Activated CD4-positive, alpha-beta T cell treated with anti-CD3 and anti-CD28 coated beads, Interleukin-2, amount 50 U/mL, for 24 hours (primary cell): ENCODE measurements at places on chromosomes 2 and 18.

DNA sequence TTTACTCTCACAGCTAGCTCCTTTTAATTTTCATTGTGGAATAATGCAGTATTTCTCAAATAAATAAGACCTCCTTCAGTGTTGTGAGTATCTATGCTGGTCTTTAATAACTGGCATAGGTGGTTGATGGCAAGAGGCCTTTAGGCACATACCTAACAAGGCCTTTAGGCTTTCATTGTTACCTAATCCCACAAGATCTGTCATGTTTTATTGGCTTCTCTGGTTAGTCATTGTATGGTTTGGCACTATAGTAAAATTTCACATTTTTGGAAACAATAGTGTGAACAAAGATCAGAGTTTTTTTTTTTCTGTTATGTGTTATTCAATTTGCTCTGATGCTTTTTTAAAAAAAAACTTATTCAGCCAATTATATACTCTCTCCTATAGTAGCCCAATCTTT lies 89.8 kb upstream of the NEUROD1 start:
- DNase-seq, result no peak

GRCh38 chr2:102489646-102490045 lies 16.6 kb downstream of the SLC9A4 start:
- DNase-seq, result no peak

DNA sequence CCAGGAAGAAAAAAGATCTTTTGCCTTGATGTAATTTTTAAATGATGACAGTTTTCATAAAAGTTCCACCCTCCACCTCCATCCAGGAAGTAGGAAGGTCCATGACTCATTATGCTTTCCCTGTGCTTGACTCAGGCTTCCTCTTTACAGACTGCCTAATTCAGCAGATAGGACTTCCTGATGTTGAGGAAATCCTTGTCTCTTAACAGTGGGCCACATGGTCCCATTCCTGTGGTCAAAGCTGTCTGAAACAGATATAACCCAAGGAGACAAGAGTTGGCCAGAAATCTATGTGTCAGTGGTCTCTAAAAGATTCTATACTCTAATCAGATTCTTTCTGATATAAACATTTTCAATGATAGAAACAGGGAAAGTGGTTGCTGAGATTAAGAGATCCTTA lies 119.1 kb downstream of the BAZ2B start:
- no peak for DNase-seq

- DNase-seq, result peak; percentile 14
These were observed 425 bp downstream of the ASB3 start for GRCh38 chr2:53786352-53786704.

- no peak for DNase-seq
These were observed 27.2 kb downstream of the KDM3A start for GRCh38 chr2:86468162-86469033.

DNA sequence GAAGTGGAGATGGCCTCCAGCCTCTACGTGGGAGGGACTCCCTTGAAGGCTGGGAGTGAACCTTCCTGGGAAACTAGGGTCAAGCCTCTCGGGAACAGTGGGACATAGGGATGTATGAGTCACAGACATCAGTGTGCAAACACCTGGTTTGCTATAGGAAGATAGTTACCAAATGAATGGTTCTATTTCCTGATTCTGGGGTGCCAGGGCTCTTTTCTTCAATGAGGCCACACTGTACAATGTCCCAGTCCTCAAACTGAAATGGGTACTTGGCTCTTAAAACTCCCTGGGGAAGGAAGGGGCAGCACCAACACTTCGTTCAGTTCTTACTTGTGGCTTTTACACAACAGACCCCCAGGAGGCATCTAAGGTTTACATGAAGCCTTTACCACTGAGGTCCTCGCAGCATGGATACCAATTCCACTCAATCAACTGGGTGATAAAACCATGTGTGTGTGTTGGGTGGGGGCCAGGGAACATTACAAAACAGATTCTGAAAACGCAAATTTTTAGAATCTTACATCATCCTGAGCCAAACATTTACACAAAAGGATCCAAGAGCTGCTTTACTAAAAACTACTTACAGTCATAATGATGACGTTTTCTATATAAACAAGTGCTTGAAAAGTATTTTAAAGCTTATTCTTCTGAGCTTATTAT lies 10.4 kb downstream of the ERFE start:
- no peak for DNase-seq

GRCh38 chr2:97267411-97268074 lies 154.6 kb downstream of the ANKRD36 start:
- DNase-seq, result no peak

DNA sequence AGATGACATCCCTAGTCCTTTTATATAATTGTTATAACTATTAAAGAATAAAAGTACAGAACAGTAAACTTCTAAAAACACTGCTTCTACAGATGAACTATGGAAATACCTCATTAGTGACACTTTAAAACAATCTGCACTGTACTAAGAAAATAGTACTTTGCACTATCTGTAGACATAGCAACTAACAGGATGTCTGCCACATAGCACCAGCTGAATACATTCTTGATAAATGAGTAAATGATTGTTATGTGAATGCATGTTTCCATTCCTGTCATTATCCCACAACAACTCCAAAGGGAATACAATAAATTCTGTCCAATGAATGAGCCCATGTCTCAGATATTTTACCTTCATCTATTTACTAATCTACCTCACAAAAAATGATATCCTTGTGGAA lies 115.3 kb upstream of the SLC35G4 start:
- no peak for DNase-seq

GRCh38 chr2:136013955-136014354 lies 28.5 kb upstream of the DARS1 start:
- DNase-seq, result no peak

GRCh38 chr18:3478262-3478978 lies 28.4 kb downstream of the TGIF1 start:
- no peak for DNase-seq

DNA sequence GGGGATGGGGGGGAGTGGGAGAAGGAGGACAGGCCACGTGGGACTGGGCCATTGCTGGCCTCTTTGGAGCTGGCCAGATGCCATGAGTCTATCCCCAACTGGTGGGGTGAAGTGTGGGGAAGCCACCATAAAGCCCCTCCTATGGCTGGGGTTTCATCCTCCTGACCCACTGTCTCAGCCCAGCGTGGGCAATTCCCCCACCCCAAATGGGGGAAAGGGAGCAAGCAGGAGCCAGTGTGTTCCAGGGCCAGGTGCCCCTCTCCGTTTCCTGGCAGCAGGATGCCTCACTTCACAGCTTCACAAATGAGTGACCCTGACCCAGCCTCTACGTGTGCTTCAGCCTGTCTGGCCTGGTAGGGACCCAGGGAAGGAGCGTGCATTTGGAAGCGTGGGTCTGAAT lies 474.7 kb upstream of the HS6ST1 start:
- no peak for DNase-seq

- no peak for DNase-seq
These were observed 115.4 kb upstream of the CDC42EP3 start for GRCh38 chr2:37786854-37787253.

- DNase-seq, result no peak
These were observed 97.4 kb upstream of the LHCGR start for GRCh38 chr2:48852938-48853337.

- DNase-seq, result no peak
These were observed 207.0 kb upstream of the FANCL start for GRCh38 chr2:58448065-58448507.

DNA sequence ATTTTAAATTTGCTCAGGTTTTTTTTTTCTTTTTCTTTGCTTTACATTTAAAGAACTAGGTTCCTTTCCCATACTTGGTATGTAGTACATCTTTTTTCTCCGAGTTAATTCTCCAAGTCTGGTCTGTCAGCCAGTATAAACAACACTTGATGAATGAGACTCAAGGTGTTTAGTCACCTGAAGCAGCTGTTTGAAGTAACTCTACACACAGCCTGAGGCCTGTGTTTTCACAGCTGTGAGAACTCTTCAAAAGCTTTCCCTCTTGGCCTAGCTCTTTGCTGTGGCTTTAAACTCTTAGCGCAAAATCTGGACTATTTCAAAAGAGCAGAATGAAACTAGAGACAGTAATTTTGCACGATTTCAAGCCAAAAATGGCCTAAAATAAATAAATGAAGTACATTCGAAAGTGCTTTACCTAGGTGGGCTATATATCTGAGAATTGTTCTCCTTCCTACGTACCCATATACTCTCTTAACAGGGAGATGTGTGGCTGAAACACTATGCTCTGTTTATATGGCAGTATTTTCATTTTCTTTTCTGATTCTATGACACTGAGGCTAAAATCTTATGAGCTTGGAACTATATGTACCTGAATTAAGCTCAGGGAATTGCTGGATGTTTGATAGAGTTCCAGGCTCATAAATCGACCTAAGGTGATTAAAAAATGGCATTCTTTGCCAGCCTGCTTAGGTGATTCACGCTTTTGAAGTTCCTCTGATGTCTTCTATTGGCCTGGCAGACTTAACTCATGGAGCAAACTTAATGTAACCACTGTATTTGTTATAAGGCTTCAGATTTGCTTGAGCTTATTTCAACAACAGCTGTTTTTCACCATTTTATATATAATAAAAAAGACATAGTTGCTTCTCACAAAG lies 1044.1 kb upstream of the ZEB2 start:
- no peak for DNase-seq

- no peak for DNase-seq
These were observed 95.3 kb upstream of the FAM136A start for GRCh38 chr2:70397186-70397585.

- DNase-seq, result no peak
These were observed 160.1 kb upstream of the LRP1B start for GRCh38 chr2:142290931-142291330.

DNA sequence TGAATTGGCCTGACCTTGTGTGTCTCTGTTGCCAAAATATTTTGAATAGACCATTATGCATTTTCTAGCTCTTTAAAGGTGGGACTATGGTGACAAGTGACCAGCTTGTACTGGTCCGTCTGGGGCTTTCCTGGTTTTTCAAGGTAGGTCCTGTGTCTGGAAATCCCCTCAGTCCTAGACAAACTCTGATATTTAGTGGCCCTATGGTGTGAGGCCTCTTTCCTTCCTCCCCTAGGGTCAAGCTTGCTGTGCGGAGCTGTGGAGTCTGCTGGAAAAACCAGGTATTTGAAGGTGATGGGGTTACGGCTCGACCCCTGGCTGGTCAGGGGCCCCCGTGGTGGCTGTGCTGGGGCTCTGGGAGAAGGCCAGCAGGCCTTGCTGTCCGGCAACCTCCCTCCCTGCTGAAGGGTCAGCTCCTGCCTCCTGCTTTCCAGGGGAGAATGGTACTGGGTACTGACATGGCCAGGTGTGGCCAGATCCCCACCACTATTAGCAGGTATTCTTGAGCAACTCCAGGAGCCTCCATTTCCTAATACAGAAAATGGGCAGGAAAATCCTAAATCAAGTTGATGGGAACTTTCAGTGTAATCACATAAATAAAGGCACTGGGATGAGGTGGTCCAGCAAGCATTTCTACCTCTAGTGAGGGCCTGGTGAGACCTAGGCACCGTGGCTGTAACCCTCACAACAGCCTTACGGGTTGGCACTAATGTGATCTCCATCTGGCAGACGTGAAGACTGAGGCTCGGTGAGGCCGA lies 86.2 kb upstream of the HS6ST1 start:
- DNase-seq, result no peak

DNA sequence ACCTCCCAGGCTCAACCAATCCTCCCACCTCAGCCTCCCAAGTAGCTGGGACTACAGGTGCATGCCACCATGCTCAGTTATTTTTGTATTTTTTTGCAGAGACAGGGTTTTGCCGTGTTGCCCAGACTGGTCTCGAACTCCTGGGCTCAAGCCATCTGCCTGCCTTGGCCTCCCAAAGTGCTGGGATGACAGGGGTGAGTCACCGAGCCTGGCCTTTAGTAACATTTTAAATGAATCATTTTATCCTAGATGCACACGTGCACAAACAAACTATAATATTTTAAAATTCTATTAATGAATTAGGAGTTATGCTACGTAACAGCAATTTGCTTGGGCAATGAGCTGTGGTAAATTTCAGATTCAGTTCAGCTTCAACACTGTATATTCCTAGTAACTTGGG lies 862.5 kb upstream of the ID2 start:
- DNase-seq, result no peak
